ENCODE measurements at places on chromosomes 16 and 17.

- no peak for DNase-seq
These were observed 3.5 kb downstream of the ERN2 start for GRCh38 chr16:23709536-23709935.

DNA sequence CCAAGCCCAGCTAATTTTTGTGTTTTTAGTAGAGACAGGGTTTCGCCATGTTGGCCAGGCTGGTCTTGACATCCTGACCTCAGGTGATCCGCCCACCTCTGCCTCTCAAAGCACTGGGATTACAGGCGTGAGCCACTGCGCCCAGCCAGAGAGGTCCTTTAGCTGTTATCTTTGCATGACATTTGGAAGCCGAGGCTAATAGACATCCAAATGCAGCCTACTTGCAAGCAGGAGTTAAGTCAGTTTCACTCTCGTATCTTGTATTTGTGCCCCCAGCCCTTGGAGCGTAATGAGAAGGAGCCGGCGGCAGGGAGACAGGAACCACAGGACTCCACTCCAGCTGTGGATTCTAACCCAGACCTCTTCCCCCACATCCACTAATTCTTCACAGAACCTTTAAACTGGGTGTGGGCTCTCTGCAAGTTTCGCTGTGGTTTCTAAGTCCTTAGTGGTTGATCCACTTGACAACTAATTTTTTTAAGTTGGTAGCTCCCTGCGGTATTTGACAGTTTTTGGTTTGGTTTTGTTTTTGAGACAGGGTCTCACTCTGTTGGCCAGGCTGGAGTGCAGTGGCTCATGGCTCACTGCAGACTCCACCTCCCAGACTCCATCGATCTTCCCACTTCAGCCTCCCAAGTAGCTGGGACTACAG lies 3.1 kb upstream of the CYTH1 start:
- no peak for DNase-seq

- DNase-seq, result no peak
These were observed 141.8 kb downstream of the KATNIP start for GRCh38 chr16:27691721-27692120.

GRCh38 chr16:72493716-72494415 lies 321.9 kb upstream of the PMFBP1 start:
- no peak for DNase-seq

GRCh38 chr16:85052536-85052935 lies 24.9 kb downstream of the KIAA0513 start:
- DNase-seq, result no peak

DNA sequence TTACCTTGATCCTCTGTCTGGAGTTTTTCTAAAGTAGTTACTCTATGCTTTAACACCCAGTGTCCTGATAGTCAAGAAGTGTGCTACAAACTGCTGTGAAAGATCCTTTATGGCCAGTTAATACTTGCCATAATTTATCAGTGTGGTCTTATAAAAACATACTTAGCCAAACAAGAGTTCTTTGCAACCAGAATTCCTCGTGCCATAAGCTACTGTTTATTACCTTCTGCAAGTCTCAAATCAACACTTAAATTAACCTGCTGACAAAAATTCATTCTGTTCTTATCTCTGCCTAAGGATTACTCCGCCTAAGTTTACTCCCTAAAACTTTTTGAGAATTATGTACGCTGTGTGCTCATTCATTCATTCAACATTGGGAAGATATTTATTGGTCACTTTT lies 22.8 kb downstream of the ZNF75A start:
- no peak for DNase-seq

- no peak for DNase-seq
These were observed 95.5 kb downstream of the CCT6B start for GRCh38 chr17:34865716-34866115.

GRCh38 chr16:68707340-68708152 lies 29.5 kb upstream of the CDH1 start:
- peak; percentile 76 for DNase-seq

- DNase-seq, result no peak
These were observed 426.2 kb downstream of the CDH11 start for GRCh38 chr16:64695684-64696083.

Data from ureter (tissue), 1 donor.